RCC 7860 (cell line): ENCODE measurements at places on chromosomes 3 and 15.

DNA sequence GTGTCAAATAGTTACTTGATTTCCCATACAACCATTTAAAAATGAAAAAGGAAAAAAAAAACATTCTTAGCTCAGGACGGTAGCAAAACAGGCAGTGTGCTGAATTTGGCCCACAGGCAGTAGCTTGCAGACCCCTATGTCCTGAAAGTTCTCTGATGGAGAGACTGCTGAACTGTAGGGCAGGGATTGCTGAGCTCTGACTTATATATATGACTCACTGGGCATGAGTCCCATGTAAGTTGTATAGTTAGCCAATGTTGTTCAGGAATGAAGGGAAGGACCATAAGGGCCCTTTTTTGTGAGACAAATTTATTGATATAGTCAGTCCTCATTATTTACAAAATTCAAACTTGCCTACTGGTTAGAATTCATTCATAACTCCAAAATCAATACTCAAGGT is 36.9 kb upstream of the FRMD4B start:
- DNase-seq: no peak

DNA sequence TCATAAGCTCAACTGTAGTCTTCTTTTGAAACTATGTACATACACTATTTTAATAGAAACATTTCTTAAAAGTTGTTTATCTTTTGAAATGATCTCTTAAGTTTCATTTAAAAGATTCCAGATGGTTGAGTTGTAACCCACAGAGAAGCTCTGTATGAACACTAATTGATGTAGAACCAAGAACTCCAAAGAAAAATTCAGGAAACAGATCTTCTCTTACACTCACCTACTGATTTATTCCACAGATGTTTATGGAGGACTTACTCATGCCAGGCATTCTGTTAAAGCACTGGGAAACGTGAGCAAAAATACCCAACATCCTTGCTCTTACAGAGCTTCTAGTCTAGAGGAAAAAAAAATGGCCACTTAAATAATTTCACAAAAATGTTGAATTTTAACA is 551.1 kb downstream of the NAALADL2 start:
- no peak for DNase-seq

GRCh38 chr3:19688767-19689166 is 245.2 kb downstream of the EFHB start:
- DNase-seq: no peak

DNA sequence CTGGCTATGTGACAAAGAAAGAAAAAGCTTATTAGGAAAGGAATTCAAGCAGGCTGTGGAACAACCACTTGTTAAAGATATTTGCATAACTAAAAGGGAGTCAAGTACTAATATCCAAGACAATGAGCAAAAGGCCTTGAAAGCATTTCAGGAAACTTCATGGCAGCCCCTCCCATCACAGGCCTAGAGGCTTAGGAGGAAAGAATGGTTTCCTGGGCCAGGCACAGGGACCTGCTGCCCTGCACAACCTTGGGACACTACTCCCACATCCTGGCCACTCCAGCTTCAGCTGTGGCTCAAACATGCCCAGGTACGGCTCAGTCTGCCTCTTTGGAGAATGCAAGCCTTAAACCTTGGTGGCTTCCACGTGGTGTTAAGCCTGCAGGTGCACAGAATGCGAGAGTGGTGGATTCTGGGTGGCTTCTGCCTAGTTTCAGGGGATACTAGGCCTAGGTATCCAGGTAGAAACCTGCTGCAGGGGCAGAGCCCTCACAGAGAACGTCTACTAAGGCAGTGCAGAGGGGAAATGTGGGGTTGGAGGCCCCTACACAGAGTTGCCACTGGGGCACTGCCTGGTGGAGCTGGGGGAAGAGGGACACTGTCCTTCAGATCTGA is 121.6 kb downstream of the OPA1 start:
- DNase-seq: no peak

DNA sequence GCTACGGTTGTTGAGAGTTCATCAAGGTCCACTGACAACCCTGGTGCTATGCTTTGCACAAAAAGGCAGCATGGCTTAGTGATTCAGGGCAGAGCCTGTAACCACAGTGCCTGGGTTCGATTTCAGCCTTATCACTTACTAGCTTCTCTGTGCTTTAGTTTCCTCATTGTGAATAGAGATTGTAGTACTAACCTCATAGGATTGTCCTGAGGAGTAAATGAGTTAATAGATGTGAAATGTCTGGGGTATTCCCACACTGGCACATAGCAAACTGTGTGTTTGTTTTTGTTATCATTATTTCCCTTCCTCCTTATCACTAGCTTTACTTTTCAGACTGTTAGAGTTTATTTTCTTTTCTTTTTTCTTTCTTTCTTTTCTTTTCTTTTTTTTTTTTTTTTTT is 16.3 kb downstream of the CRTAP start:
- no peak for DNase-seq

DNA sequence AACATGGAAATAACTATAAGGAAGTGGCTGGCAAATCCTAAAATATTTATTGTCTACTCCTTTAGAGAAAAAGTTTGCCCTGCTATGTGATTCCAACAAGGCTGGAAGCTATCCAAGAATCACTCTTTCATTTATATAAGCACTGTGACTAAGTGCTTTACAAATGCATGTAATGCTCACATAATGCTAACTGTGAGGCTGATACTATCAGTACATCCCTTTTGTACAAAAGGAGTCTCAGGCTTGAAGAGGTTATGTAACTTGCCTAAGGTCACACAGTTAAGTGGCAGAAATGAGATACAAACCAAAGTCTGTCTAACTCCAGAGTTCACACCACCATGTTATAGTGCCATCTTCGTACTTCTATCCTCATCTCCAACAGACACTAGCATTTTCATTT is 17.0 kb downstream of the TOPBP1 start:
- peak; percentile 60 for DNase-seq

- DNase-seq: no peak
Observed at GRCh38 chr3:134368751-134369105, 5.5 kb downstream of the AMOTL2 start.

DNA sequence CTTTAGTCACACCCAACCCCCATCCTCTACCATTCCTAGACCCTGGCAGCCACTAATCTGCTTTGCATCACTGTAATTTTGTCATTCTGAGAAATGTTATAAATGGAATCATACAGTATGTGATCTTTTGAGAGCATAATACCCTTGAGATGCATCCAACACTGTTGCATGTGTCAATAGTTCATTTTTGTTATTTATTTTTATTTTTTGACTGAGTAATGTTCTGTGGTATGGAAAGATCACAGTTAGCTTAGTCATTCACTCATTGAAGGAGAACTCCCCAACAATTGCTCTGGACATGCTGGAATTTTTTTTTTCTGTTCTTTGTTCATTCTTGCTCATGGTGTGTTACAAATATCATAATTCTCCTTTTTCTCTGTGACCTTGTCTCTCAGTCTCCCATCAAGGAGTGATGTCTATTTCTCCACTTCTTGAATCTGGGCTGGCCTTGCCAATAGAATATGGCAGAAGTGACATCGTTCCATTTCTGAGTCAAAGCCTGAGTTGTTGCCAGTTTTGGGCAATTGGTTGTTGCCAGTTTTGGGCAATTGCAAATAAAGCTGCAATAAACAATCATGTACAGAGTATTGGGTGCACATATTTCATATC is 6.8 kb upstream of the ADPGK start:
- DNase-seq: no peak

- DNase-seq: no peak
Observed at GRCh38 chr3:26591926-26592325, 30.6 kb upstream of the LRRC3B start.

GRCh38 chr3:183564046-183564445 is 8.5 kb upstream of the KLHL6 start:
- DNase-seq: no peak

DNA sequence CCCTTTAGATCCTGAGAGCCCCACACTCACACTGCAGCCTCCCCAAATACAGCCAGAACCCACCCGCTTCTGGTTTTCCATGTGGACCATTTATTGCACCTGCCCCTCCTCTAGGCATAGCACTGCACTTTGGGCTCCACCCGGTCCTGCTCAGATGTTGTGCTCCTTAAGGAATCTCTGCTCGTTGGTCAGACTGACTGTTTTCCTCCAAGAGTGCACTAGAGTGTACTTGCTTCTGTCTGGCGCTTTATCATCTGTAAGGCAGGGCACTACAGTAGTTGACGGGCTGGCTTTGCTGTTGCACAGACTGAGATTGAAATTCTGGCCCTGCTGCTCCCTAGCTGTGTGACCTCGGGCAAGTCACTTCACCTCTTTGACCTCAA is 124.1 kb downstream of the CACNA1D start:
- DNase-seq: no peak

DNA sequence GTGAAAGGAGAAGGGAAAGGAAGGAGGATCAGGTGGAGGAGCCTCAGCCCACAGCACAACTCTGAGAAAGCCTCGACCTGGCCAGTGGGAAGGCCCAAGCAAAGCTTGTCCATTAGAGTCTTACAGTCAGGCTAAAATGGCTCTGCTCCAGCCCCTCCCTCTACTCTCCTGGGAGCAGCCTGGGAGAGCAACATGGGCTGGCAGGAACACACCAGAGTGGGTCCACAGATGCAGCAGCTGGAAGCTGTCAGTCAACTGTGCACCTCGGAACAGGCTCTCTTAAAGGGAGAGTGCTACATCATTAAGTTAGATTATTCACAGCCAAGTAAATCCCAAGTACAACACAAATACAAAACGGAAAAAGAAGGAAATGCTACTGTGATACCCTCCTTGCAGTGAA is 98.0 kb upstream of the LIMD1 start:
- DNase-seq: no peak

DNA sequence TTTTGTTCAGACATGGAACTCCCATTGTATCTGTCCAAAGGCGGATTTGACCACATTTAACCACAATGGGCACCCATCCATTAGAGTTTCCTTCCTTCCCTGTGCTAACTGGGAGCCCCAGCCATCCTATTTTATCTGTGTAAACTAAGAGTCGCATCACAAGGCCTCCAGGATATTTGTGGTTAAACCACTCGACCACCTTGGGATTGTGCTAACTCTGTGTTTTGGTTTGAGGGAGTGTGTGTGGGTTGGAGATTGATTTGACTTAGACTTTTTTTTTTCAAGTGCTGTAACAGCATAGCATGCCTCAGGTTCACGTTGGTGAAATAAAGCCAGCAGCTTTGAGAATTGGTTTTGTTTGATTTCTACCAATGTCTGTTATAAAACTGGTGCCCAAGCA is 100.4 kb upstream of the TP63 start:
- DNase-seq: peak; percentile 22

DNA sequence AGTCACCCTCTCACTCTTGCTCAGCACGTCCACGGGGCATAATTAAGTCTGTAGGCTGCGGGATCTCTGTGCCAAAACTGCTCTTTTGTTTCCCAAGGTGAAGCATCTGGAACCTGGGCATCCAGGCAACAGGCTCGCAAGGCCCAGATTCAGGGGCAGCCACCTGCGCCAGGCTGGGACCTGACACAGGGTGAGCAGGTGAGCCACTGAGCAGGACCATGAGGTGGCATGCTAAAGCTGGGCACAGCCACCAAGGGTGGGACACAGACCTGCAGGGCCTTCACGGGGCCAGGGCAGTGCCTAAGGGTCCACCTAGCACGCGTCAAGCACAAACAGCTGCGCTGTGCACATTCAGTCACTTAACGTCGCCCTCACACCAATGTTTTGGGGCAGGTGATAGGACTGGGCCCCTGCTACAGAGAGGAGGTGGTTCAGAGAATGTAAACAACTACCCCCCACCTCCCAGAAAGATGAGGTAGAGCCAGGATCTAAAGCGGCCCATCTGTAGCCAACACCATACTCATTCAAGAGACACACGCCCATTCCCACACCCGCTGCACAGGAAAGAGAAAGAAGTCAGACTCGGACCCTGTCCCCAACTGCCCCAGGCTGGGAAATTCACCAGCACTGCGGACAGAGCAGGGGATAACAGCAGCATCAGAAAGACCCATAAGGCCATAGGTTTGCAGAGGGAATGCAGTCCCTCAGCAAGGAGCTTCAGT is 16.3 kb downstream of the XXYLT1 start:
- DNase-seq: no peak

DNA sequence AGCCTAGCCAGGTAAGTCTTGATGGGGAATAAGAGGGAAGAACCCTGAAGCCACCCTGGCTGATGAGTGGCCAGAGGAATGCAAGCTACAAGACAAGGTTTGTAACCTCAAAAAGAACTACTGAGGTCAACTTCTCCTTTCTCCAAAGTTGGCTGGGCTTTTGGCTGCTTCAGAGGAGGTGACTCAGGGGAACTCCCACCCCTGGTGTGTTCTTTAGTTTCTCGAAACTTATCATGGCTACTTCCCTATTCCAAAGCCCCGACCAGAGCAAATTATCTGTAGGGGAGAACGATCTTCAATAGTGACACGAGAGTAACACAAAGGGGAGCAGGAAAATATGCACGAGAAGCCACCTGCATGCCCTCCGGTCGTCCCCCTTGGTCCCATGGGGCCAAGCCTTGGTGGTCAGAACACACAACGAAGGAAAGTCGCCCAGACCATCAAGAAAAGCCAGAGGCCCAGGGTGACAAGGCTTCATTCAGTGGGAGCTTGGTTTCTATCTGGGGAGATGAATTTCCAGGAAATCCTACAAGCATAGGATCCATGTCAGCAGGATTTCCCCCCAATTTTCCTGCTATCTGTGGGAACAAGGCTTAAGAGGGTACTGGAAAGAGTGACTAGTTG is 6.5 kb upstream of the BCL2A1 start:
- DNase-seq: no peak

DNA sequence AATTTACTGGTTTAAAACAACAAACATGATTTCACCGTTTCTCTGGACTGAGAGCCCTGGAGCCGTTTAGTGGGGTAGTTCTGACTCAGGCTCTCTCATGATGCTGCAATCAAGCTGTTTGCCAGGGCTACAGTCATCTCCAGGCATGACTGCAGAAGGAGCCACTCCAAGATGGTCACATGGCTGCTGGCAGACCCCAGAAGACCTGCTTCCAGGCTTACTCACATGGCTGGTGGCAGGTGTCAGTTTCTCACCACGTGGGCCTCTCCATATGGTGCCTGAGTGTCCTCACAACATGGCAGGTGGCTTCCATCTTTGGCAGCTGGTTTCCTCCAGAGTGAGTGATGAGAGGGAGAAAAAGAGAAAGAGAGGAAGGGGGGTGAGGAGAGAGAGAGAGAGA is 378.3 kb upstream of the RGMA start:
- no peak for DNase-seq

- no peak for DNase-seq
Observed at GRCh38 chr3:40660554-40660953, 135.8 kb downstream of the ZNF621 start.

DNA sequence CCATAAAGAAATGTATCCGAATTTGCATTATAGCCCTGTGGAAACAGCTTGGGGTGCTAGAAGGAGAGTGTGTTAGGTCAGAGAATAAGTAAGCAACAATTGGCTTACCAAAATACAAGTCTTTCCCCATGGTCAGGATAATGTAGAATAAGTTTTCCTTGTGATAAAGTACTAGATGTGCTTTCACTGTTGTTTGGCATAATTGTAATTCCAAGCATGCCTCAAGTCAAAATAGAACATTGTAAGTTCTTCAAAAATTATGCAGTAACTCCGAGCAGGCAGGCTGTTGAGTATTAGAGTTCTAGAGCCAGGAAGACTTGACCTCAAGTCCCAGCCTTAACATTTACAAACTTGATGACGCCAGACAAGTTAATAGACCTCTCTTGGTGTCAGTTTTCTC is 242.0 kb downstream of the TUSC7 start:
- no peak for DNase-seq
